CD4-positive, alpha-beta T cell treated with Interferon alpha-2 for 1 hour (primary cell): ENCODE measurements at places on chromosomes 6 and 20.

GRCh38 chr6:125733516-125734300 is 15.7 kb upstream of the HEY2 start:
- DNase-seq, result no peak

DNA sequence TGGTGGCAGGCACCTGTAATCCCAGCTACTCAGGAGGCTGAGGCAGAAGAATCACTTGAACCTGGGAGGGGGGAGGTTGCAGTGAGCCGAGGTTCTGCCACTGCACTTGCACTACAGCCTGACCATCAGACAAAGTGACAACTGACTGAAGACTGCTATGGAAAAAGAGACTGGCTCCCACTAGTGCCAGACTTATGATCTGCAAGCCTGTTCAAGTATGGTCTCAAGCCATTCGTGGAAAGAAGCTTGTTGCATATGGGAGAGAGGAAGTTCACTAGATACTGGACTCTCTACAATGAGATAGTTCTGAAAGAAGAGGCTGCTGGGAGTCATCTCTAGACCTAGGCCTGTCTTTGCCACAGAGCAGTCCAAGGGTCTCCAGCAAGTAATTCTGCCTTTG is 26.7 kb downstream of the MDN1 start:
- peak; percentile 14 for DNase-seq

DNA sequence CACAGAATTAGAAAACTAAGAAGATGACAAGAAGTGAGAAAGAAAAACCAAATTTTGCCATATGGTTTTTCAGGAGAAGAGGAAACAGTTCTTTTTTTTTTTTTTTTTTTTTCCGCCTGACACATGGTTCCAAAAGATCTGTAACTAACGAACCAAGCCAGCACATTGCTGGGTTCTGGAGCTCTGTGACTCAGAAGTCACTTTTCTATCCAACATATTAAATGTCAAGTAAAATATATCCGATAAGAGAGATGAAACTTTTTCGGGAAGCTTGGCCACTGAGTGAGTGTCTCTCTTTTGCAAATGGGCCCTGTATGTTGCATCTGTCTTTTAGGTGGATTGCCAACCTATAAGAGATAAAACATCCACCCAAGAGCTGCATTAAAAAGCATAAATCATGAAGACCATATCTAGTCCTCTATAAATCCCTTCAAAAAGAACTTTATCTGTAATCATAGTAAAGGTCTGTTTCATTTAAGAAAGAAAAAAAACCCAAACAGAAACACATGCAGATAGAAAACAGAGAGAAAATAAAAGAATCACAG is 4.6 kb downstream of the METTL24 start:
- no peak for DNase-seq

GRCh38 chr6:137266309-137266586 is 47.1 kb upstream of the IFNGR1 start:
- DNase-seq, result no peak

- no peak for DNase-seq
These were observed 22.8 kb upstream of the TAF4 start for GRCh38 chr20:62088258-62089127.

GRCh38 chr20:19588732-19589131 is 169.3 kb upstream of the RIN2 start:
- no peak for DNase-seq

GRCh38 chr6:32792901-32793435 is 23.8 kb downstream of the HLA-DOB start:
- no peak for DNase-seq
